Stimulated activated CD8-positive, alpha-beta memory T cell treated with anti-CD3 and anti-CD28 coated beads, Interleukin-4, amount 100 ng/mL, for 1 hour (primary cell): ENCODE measurements at places on chromosomes 2 and 18.
A peak's percentile ranks its signal among the peaks of the same experiment; 100 is the strongest.

DNA sequence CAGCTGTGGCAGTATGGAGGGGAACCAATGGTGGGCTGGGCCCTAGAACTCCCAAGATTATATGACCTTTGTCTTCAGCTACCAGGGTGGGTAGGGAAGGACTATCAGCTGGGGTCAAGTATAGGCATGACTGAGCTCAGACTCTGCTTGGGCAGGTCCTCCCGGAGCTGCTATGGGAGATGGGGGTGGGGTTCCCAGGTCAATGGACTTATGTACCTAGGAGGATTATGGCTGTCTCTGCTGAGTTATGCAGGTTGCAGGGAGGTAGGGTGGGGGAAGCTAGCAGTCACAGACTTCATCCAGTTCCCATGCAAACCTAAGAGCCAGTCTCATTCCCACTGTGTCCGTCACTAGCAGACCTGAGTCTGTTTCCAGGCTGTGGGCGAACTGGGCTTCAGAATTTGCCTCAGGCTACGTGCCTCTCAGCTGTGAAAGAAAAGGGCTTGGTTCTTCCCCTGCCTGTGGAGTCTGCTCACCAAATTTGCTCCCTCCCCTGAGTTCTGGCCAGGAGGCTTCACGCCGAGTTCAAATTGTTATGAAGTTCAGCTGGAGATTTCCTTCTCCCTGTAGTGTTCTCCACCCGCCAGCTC is 985.8 kb upstream of the NRXN1 start:
- DNase-seq, result no peak

GRCh38 chr2:181306785-181307184 is 150.4 kb upstream of the ITGA4 start:
- DNase-seq, result no peak

GRCh38 chr2:68185541-68186164 is 28.0 kb downstream of the PNO1 start:
- DNase-seq, result peak; percentile 6

- no peak for DNase-seq
Observed at GRCh38 chr2:108937367-108938017, 51.5 kb downstream of the EDAR start.

DNA sequence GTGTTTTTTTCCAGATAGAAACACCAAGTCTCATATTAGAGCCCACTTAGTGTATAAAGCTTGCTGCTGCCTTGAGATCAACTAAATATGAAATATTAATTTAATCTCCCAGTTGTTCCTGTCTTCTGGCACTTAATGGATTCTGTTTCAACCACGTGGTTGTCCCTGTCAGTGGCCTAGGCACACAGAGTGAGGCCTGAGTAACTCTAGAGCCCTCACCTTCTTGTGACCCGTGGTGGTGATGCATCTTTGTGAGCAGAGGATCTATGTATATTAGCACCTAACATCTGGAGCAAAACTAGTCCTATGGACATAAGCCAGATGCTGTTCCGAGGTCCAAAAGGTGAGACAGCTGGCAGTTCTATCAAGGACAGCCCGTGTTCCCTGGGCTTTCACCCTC is 74.8 kb downstream of the FEZ2 start:
- DNase-seq, result no peak

- no peak for DNase-seq
Observed at GRCh38 chr2:11744631-11745394, 1.6 kb upstream of the LPIN1 start.
